WTC11 (cell line): ENCODE measurements at places on chromosomes 7 and 10.

GRCh38 chr7:106346678-106347217, 62.0 kb upstream of the NAMPT start:
- no peaks in the 10 kb centered on the region for H3K4me1 ChIP-seq
- H3K27ac ChIP-seq, result no peak overlapping the region

GRCh38 chr7:96663457-96663856, 46.2 kb downstream of the SEM1 start:
- no peak overlapping the region for H3K27ac ChIP-seq
- DNase-seq, result no peak
- H3K4me3 ChIP-seq, result no peak overlapping the region

GRCh38 chr7:148883266-148884048, 634 bp downstream of the EZH2 start:
- H3K4me3 ChIP-seq, result peak overlapping the region; percentile 91
- H3K27ac ChIP-seq, result peak overlapping the region; percentile 76; the same call in 1 of the 2 replicates
- peaks cover 8% of the 10 kb centered on the region for H3K36me3 ChIP-seq

- no peak for DNase-seq
- peaks cover 16% of the 10 kb centered on the region for H3K36me3 ChIP-seq
- peaks cover 9% of the 10 kb centered on the region; the same call in 1 of the 2 replicates for H3K27me3 ChIP-seq
- H3K4me1 ChIP-seq, result no peaks in the 10 kb centered on the region
- H3K4me3 ChIP-seq, result no peak overlapping the region
- H3K27ac ChIP-seq, result no peak overlapping the region
Observed at GRCh38 chr7:142279601-142280000, 21.7 kb upstream of the PRSS58 start.

GRCh38 chr7:111727905-111728634, 165.8 kb upstream of the IMMP2L start:
- H3K4me3 ChIP-seq, result peak overlapping the region; percentile 61
- H3K36me3 ChIP-seq, result no peaks in the 10 kb centered on the region
- DNase-seq, result peak; percentile 47
- H3K27me3 ChIP-seq, result no peaks in the 10 kb centered on the region
- H3K27ac ChIP-seq, result no peak overlapping the region

GRCh38 chr10:16470747-16471146, 33.9 kb downstream of the PTER start:
- DNase-seq, result no peak
- no peaks in the 10 kb centered on the region for H3K4me1 ChIP-seq
- no peaks in the 10 kb centered on the region for H3K27me3 ChIP-seq
- H3K4me3 ChIP-seq, result no peak overlapping the region
- no peaks in the 10 kb centered on the region for H3K36me3 ChIP-seq
- H3K27ac ChIP-seq, result no peak overlapping the region

DNA sequence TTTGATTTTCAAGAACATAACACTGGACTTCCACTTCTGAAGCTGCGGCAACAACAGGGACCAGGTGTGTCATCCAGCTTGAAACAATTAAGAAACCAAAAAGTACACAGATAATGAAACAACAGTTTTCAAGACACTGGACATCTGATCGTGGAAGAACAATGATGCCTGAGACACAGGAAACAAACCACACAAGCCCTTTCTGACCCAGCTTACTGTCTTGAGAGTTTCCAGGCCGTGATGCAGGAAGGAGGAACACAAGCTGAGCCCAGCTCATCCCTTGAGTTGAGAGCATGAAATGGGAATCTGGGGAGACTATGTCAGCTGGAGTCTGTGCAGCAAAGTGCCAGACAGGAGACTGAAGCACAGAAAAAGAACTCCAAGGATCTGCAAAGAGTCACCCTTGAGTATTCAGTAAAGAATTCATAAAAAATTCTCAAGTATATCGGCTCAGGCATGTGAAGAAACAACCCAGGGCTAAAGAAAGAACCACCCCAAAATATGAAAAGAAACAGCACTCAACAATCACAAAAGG, 91.6 kb downstream of the RNF32 start:
- no peaks in the 10 kb centered on the region for H3K27me3 ChIP-seq
- no peaks in the 10 kb centered on the region for H3K4me1 ChIP-seq
- peaks cover 30% of the 10 kb centered on the region for H3K36me3 ChIP-seq
- DNase-seq, result no peak
- no peak overlapping the region for H3K4me3 ChIP-seq

GRCh38 chr7:122067077-122067476, 77.0 kb downstream of the AASS start:
- no peak overlapping the region for H3K4me3 ChIP-seq
- H3K27ac ChIP-seq, result no peak overlapping the region
- H3K4me1 ChIP-seq, result no peaks in the 10 kb centered on the region
- H3K36me3 ChIP-seq, result no peaks in the 10 kb centered on the region

- H3K4me3 ChIP-seq, result no peak overlapping the region
- peak overlapping the region; percentile 6; the same call in 1 of the 2 replicates for H3K27ac ChIP-seq
- peaks cover 11% of the 10 kb centered on the region for H3K4me1 ChIP-seq
- DNase-seq, result no peak
- no peaks in the 10 kb centered on the region for H3K27me3 ChIP-seq
Observed at GRCh38 chr10:91953600-91954160, 30.1 kb downstream of the BTAF1 start.

- no peaks in the 10 kb centered on the region for H3K36me3 ChIP-seq
- H3K4me3 ChIP-seq, result no peak overlapping the region
- DNase-seq, result no peak
- no peaks in the 10 kb centered on the region for H3K27me3 ChIP-seq
- H3K27ac ChIP-seq, result no peak overlapping the region
- H3K4me1 ChIP-seq, result peaks cover 15% of the 10 kb centered on the region
Observed at GRCh38 chr7:11540271-11540761, 291.7 kb downstream of the THSD7A start.

GRCh38 chr7:139618482-139619366, 95.2 kb downstream of the CLEC2L start:
- H3K27ac ChIP-seq, result no peak overlapping the region
- peaks cover 12% of the 10 kb centered on the region for H3K4me1 ChIP-seq
- H3K36me3 ChIP-seq, result no peaks in the 10 kb centered on the region
- DNase-seq, result peak; percentile 64
- H3K4me3 ChIP-seq, result no peak overlapping the region

GRCh38 chr7:85322252-85322651, 135.4 kb upstream of the SEMA3D start:
- DNase-seq, result no peak
- no peak overlapping the region for H3K27ac ChIP-seq
- no peak overlapping the region for H3K4me3 ChIP-seq

- H3K27me3 ChIP-seq, result no peaks in the 10 kb centered on the region
- DNase-seq, result peak; percentile 18
- H3K36me3 ChIP-seq, result no peaks in the 10 kb centered on the region
- no peak overlapping the region for H3K27ac ChIP-seq
Observed at GRCh38 chr7:95686109-95686508, 86.2 kb upstream of the DYNC1I1 start.

DNA sequence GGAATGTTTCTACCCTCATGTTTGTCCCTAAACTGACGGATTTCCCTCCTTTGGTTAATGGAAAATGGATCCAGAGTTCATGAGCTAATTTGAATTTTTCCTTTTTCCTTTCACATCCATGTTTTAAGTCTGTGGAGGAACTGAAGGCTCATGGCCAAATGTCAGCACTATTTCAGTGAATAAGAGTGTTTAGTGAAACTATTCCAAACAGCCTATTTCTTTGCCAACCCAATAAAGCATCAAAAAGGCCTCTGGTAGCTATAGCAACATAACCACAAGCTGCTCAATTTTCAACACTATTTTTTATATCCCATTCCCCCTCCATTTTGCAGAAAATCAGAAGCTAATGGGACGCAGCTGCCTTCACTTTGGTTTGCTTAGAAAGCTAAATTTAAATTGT, 1454.1 kb downstream of the GATA3 start:
- no peak overlapping the region for H3K27ac ChIP-seq
- H3K27me3 ChIP-seq, result no peaks in the 10 kb centered on the region
- peaks cover 29% of the 10 kb centered on the region for H3K4me1 ChIP-seq
- H3K36me3 ChIP-seq, result no peaks in the 10 kb centered on the region
- no peak overlapping the region for H3K4me3 ChIP-seq
- DNase-seq, result no peak

GRCh38 chr10:130380056-130380455, 243.9 kb downstream of the GLRX3 start:
- no peaks in the 10 kb centered on the region for H3K4me1 ChIP-seq
- no peak overlapping the region for H3K27ac ChIP-seq
- DNase-seq, result no peak
- H3K27me3 ChIP-seq, result peaks cover 9% of the 10 kb centered on the region

GRCh38 chr10:51879238-51879637, 179.8 kb upstream of the CSTF2T start:
- H3K27me3 ChIP-seq, result no peaks in the 10 kb centered on the region; the same call in 1 of the 2 replicates
- H3K4me1 ChIP-seq, result peaks cover 27% of the 10 kb centered on the region
- no peaks in the 10 kb centered on the region for H3K36me3 ChIP-seq
- no peak overlapping the region for H3K4me3 ChIP-seq
- no peak for DNase-seq
- H3K27ac ChIP-seq, result no peak overlapping the region

- H3K4me3 ChIP-seq, result no peak overlapping the region
- H3K27me3 ChIP-seq, result no peaks in the 10 kb centered on the region
- H3K4me1 ChIP-seq, result peaks cover 20% of the 10 kb centered on the region; the same call in 1 of the 2 replicates
- H3K36me3 ChIP-seq, result no peaks in the 10 kb centered on the region
Observed at GRCh38 chr10:12431151-12432101, 82.1 kb downstream of the CAMK1D start.

DNA sequence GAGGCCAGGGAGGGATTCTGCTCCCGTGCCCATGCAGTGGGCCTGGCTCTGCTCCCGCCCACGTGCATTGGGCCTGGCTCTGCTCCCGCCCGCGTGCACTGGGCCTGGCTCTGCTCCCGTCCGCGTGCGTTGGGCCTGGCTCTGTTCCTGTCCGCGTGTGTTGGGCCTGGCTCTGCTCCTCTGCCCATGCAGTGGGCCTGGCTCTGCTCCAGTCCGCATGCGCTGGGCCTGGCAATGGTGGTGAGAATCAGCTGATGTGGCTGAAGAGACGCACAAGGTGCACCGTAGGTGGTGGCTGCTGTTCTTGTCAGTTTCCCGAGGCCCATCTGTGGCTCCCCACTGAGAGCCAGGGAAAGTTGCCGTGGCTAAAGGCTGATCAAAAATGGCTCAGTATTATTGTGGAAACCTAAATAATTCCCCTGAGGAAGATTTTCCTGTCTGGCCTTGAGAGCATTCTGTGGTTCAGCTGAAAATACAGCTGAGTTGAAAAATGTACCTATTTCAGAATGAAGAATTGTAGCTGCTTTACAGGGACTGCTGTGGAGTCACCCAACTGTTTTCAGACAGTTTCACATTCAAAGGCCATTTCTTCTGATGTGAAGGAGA, 572.4 kb downstream of the GLRX3 start:
- no peak overlapping the region for H3K27ac ChIP-seq
- peaks cover 17% of the 10 kb centered on the region for H3K27me3 ChIP-seq
- DNase-seq, result no peak
- no peaks in the 10 kb centered on the region for H3K4me1 ChIP-seq

DNA sequence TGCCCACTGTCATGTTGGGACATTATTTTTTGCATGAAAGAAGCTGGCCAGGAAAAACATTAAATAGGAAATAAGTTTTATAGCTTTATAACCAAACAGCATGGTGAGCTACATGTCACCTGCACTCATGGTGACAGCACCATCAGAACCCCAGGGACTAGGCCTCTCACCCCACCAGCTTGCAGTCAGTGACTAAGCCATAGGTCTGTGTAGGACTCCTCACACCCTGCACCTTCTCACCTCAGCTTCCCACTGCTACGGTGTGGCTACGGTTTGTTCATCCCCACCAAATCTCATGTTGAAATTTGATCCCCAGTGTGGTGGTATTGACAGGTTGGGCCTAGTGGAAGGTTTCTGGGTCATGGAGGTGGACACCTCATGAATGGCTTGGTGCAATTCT, 161.3 kb upstream of the VIPR2 start:
- H3K4me1 ChIP-seq, result no peaks in the 10 kb centered on the region
- H3K4me3 ChIP-seq, result no peak overlapping the region
- H3K27ac ChIP-seq, result no peak overlapping the region
- peaks cover 11% of the 10 kb centered on the region for H3K27me3 ChIP-seq
- no peak for DNase-seq
- H3K36me3 ChIP-seq, result peaks cover 34% of the 10 kb centered on the region

GRCh38 chr7:24888653-24889052, 91.3 kb downstream of the OSBPL3 start:
- peaks cover 4% of the 10 kb centered on the region; the same call in 1 of the 2 replicates for H3K36me3 ChIP-seq
- H3K4me1 ChIP-seq, result peaks cover 42% of the 10 kb centered on the region
- no peak for DNase-seq

GRCh38 chr10:28343252-28343651, 40.4 kb upstream of the MPP7 start:
- no peak for DNase-seq
- peaks cover 3% of the 10 kb centered on the region; the same call in 1 of the 2 replicates for H3K27me3 ChIP-seq
- H3K4me1 ChIP-seq, result no peaks in the 10 kb centered on the region
- no peak overlapping the region for H3K4me3 ChIP-seq

GRCh38 chr7:150317748-150318444, 5.3 kb upstream of the LRRC61 start:
- no peaks in the 10 kb centered on the region for H3K36me3 ChIP-seq
- H3K27me3 ChIP-seq, result peaks cover 16% of the 10 kb centered on the region
- H3K27ac ChIP-seq, result peak overlapping the region; percentile 46
- H3K4me1 ChIP-seq, result peaks cover 64% of the 10 kb centered on the region
- H3K4me3 ChIP-seq, result no peak overlapping the region

DNA sequence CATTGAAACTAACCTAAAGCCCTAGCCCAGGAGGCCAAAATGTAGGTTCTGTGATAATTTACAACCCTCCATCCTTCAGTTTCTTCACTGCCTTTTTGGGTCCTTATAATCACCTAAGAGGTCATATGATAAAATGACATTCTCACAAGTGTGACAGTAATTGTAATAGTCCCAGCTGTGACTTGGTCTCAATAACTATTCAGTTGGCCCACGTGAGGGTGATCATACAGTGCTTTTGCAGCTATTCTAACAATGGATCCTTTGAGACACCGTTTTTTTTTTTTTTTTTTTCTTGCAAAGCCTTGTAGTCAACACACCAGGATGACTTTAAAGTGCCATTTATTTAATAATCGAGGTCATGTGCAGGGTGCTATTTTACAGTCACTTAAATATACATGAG, 760.0 kb downstream of the PHTF2 start:
- no peak overlapping the region for H3K4me3 ChIP-seq
- peaks cover 4% of the 10 kb centered on the region; the same call in 1 of the 2 replicates for H3K36me3 ChIP-seq
- no peaks in the 10 kb centered on the region for H3K27me3 ChIP-seq
- no peak overlapping the region for H3K27ac ChIP-seq
- H3K4me1 ChIP-seq, result peaks cover 59% of the 10 kb centered on the region

DNA sequence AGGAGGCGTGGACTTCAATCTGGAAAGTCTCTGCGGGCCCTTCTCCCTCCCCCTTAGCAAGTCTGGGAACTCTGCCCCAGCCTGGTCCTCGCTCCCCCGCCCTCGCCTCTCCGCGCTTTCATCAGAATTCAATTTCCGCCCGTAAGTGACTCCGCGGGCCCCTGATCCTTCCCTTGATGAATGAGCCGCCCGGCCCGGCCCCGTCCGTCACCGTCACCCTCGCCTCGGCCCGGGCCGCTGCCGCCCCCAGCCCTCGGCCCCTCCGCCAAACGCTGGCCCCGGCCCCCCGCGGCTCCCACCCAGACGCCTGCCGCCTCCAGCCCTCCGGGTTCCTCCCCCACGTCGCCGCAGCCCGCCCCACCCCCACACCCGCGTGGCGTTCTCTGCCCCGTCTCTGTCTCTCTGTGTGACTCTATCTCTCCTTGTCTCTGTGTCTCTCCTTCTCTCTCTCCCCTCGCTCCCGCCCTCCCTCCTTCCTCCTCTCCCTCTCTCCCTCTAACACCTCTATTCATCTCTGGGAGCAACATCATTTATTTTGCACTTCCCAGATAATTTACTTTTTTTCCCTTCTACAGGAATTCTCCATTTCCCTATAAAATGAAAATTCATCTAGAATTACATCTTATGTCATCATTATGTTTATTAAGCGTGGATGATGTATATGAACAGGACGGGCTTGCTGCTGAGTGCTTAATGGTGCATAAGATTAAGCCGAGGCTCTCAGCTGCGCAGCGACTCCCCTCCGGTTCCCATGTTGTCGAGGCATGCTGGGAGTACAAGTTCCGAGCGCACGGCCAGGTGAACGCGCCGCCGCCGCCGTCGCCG, 91.2 kb upstream of the PAX2 start:
- DNase-seq, result peak; percentile 70
- H3K4me1 ChIP-seq, result peaks cover 28% of the 10 kb centered on the region
- no peak overlapping the region for H3K27ac ChIP-seq
- peak overlapping the region; percentile 81 for H3K4me3 ChIP-seq
- peaks cover 75% of the 10 kb centered on the region for H3K27me3 ChIP-seq
